ENCODE measurements at places on chromosomes 1 and 21.

DNA sequence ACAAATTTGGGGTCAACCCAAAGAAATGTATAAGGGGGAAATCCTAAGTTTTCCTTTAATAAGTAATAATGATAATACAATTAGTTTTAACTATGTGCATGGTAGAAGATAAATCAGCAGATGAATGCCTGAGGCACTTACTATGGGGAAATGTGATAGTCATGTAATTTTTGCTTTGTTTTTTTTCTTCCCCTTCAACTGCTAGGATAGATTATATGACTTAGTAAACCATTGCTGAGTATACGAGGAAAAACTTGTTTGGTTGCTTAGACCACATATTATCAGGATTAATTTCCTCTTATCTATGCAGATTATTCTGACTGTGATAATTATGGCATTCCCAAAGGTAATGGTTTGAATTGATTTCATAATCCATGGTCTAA lies 181.1 kb downstream of the TGFB2 start:
- DNase-seq: no peak

- no peak for DNase-seq
These were observed 20.1 kb downstream of the WDR4 start for GRCh38 chr21:42858957-42859890.

GRCh38 chr1:2534687-2535441 lies 4.8 kb upstream of the HES5 start:
- DNase-seq: no peak

GRCh38 chr1:72938408-72938807 lies 656.1 kb upstream of the NEGR1 start:
- no peak for DNase-seq

DNA sequence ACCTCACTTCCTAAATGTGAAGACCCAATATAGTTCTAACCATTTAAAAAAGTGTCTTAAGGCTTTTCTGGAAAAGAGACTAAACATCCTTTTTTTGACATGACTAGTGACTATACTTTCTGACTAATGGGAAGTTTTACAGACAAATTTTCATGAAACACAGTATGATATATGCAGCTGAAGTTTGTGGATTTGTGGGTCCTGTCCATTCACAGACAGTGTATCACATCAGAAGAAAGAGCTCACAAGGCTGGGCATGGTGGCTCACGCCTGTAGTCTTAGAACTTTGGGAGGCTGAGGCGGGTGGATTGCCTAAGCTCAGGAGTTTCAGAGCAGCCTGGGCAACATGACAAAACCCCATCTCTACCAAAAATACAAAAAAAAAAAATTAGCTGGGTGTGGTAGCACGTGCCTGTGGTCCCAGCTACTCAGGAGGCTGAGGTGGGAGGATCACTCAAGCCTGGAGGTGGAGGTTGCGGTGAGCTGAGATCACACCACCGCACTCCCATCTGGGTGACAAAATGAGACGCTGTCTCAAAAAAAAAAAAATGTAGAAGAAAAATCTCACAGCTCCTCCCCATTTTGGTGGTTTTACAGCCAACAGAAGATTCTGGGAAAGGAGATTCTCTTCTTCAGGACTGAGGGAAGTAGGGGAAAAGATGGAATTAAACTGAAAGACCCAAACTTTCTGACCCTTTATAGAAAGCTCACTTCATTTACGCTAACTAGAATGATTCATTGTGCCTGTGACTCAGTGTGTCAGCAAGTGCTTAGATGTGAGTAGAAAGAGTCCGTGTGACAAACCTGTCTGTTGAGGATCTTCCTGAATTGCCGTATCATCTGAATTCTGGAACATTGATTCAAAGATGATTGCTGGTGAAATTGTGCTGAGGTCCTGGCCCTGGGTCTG lies 15.2 kb upstream of the YRDC start:
- DNase-seq: no peak

- DNase-seq: no peak
These were observed 126.4 kb downstream of the DMRTB1 start for GRCh38 chr1:53585565-53585964.

- DNase-seq: peak; percentile 27
These were observed 34.7 kb downstream of the TUFT1 start for GRCh38 chr1:151574575-151575529.

All from amniotic stem cell (primary cell).